ENCODE measurements at places on chromosomes 1 and 21. TPM values are rescaled to one million over a fixed set of nuclear protein-coding genes. Genes with fewer than 3 reads are reported as not detected.
A peak's percentile ranks its signal among the peaks of the same experiment; 100 is the strongest.

DNA sequence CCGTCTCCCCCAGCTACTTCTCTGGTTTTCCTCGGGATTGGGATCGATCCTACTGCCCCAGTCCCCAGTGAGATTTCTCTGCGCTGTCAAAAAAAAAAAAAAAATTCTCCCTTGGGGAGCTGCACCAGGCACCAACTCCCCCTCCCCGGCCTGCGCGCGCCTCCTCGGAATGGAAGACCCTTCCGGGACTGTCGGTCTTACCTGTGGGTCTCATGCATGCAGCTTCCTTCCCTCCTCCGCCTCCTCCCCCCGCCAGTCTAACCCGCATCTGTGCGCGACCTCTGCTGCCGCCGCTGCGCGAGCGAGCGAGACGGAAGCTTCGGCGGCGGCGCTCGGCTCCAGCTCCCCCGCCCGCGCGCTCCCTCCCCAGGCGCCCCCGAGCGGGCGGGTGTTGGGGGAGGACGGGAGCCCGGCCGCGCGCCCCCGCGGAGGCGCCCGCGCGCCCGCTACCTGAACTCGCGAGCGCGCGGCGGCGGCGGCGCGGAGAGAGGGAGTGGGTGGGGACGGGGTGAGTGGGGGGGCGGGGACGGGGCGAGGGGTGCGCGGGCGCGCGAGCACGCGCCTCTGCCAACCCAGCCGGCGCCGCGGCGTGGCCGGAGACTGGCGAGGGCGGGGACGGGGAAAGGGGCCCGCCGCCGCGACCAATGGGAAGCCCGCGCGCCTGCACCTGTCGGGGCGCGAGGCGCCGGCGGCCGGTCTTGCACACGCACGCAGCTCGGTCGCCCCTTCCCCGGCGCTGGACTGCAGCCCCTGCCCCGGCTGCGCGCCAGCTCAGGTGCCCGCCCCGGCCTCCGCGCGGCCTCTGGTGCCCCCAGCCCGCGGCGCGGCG is at the start of gene SUSD4:
Gene SUSD4 (minus strand): TSS at position 321 of the 829 bp plus-strand sequence. CDS start 751 bp downstream, outside the sequence.
- DNase-seq: peak; percentile 70

GRCh38 chr1:21546122-21546825 is 37.1 kb downstream of the ALPL start:
- peak; percentile 13 for DNase-seq

DNA sequence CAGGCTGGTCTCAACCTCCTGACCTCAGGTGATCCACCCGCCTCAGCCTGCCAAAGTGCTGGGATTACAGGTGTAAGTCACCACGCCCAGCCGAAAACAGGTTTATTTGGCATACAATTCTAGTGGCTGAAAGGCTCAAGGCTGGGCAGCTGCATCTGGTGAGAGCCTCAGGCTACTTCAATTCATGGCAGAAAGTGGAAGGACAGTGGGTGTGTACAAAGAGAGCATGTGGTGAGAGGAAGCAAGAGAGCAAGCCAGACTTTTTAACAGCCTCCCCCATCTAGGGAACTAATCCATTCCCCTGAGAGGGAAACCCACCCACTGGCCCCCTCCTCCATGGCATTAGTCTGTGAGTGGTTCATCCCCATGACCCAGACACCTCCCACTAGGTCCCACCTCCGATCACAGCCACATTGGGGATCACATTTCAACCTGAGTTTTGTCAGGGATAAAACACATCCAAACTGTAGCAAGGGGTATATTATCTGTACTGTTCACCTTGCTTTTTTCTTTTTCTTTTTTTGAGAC is 9.5 kb downstream of the BMP8A start:
- DNase-seq: no peak

- DNase-seq: no peak
Observed at GRCh38 chr1:198253668-198254067, 96.9 kb downstream of the NEK7 start.

GRCh38 chr1:228304766-228305395 is 97.0 kb downstream of the OBSCN start:
- peak; percentile 49 for DNase-seq

DNA sequence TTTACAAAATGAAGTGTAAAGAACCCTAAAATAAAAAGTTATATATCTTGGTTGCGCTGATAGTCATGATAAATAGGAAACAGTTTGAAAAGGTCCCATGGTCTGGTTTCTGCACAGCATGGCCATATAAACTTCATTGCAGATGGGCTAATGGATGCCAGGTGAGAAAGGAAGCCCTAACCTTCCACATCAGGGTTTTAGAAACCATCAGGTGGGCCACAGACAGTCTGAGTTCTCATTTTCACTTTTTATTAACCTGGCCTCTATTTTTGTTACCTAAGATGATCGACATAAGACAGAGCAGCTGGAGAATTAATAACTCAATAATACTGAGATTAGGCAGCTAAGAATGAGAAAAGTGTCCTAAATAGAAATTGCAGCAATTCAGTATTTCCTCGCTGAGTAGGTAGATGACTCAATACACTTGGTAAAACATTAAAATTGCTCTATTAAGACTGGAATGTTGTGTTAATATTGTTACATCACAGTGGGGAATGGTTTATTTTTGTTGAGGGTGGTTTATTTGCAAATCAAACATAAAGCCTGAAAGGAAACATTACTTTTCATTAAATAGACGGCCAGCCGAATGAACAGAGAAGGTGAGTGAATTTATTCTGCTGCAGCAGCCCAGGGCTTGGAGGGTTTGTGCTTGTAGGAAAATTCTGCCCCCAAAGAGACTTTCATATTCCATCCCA is 21.1 kb downstream of the C1orf21 start:
- no peak for DNase-seq

GRCh38 chr21:31886915-31887314 is 14.1 kb downstream of the HUNK start:
- DNase-seq: no peak

GRCh38 chr1:5381491-5381890 is 610.7 kb downstream of the NPHP4 start:
- no peak for DNase-seq

GRCh38 chr1:27383039-27383605 is at the start of gene CD164L2:
Gene CD164L2 (minus strand): TSS chr1:27383333. CDS start chr1:27383239, 94 bp downstream.
- DNase-seq: peak; percentile 57

GRCh38 chr1:222813866-222814535 is 838 bp upstream of the DISP1 start:
- no peak for DNase-seq

DNA sequence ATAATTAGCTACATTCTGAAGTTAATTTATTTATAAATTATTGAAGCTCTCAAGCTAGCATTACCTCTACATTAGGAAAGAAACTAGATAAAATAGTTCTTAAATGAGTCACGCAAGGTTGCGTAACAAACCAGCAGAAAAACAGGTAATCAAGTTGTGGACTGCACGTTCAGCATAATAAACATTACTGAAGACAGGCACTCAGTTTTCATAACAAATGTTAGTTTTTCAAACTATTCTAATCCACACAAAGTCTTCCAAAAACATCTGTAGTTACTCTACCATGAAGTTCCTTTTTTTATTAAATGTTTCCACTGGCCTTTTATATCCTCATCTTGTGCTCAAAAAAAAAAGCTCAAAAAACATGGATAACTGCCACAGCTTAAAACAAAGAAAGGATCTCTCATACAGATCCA is 1.3 kb downstream of the TOR1AIP2 start:
- DNase-seq: no peak

Gene CRYBG2
- total RNA-seq: not detected

Gene TAS1R3
- total RNA-seq: under 0.01 TPM

Gene RLF
- total RNA-seq: 26.2 TPM

Gene C8B
- total RNA-seq: not detected
